ENCODE measurements at places on chromosomes 11 and 22.

GRCh38 chr11:111360150-111361043 lies 18.7 kb downstream of the POU2AF1 start:
- DNase-seq: no peak

GRCh38 chr22:32204856-32205722 lies at the start of gene RFPL2:
TSS of gene RFPL2 (minus strand) at chr22:32205073. CDS start at chr22:32202451, 2,622 bp downstream.
- DNase-seq: no peak

- no peak for DNase-seq
These were observed 214.1 kb downstream of the BUD13 start for GRCh38 chr11:116558504-116559211.

DNA sequence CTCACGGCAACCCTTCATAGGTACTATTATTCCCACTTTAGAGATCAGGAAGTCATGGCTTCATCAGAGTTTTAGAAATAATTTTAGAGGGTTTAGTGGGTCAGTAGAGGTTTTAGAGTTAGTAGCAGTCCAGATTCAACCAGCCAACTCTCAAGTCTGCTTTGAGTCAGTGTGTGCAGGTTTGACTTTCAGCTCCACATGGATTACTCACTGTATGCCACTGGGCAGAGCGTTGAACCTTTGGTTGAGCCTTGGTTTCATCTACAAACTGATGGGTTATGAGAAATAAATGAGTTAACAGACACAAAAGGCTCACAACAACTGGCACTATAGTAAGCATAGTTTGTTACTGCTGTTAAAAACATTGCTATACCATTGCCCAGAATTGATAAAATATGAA lies 19.0 kb upstream of the TP53AIP1 start:
- DNase-seq: no peak

- no peak for DNase-seq
These were observed 65.6 kb upstream of the CRYBB3 start for GRCh38 chr22:25134028-25134427.

DNA sequence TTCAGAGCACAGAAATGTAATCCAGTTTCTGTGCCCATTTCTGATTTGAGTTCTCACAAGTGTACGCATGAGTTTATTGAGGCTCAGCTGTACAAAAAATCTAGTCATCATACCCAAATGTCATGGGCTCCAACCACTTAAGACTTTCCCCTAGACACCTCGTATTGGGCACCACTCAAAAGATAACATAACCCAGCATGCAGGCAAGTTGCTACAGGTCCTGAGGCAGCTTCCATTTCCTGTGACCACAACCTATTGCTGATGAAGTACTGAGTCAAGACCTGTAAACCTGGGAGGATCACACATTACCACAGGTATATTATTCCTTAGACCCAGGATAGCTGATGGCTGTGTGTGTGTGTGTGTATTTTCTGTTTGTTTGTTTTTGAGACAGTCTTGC lies 95.2 kb downstream of the MRTFA start:
- DNase-seq: no peak

DNA sequence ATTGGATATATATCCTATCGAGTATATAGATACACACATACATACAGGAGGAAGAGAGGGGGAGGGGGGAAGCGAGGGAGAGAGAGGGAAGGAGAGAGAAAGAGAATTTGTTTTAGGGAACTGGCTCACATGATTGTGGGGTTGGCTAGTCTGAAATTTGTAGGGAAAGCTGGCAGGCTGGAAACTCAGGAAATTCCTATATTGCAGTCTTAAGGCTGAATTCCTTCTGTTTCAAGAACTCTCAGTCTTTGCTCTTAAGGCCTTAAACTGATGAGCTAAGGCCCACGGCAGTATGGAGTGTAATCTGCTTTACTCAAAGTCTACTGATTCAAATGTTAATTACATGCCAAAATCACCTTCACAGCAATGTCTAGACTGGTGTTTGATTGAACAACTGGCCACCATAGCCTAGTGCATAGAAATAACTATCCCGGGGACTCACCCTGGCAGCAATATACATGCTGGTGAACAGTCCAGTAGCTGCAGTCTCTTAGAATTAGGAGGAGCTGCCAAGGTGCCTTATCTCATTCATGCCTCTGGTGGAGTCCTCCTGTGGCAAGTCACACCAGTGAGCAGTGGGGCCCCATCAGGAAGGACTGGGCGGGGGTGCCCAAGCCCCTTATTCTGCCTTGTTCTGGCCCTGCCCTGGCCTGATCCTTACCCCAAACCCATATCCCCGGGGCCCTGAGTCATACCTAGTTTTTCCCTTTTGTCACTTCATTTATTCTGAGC lies 59.7 kb upstream of the AMPD3 start:
- no peak for DNase-seq

DNA sequence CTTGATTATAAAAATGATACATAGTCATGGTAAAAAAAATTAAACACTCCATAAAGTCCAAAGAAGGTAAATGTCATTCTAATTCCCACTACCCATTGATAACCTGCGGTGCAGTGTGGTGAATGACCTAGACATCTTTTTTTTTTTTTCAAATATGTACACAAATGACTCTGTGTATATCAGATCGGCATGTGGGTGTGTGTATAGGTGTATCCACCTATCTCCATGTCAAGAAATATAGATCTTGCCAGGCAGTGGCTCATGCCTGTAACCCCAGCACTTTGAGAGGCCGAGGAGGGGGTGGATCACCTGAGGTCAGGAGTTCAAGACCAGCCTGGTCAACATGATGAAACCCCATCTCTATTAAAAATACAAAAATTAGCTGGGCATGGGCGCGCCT lies 18.4 kb upstream of the CBX6 start:
- DNase-seq: no peak

- no peak for DNase-seq
These were observed 103.8 kb downstream of the MORC2 start for GRCh38 chr22:30864441-30865420.

GRCh38 chr11:13595166-13595565 lies 73.3 kb upstream of the FAR1 start:
- no peak for DNase-seq

- DNase-seq: no peak
These were observed 78.8 kb upstream of the HORMAD2 start for GRCh38 chr22:30001459-30001858.

DNA sequence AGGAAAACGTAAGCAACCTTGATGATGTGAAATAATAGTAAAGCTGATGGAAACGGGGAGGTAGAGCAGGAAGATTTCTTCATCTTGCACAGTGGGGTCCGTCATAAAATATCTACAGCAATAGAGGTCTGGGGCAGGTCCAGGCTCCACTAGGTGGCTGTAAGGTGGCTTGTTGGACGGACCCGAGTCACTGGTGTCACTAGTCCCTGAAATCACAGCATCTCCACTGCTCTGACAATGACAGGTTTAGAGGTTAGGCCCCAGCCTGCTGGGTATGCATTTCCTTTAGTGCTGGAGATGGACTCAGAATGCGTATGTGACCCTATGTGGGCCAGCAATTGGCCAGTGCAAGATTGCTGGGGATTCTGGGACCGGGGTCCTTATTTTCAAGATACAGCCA lies 25.2 kb upstream of the CLDN5 start:
- DNase-seq: no peak

- no peak for DNase-seq
These were observed 29.7 kb upstream of the PICK1 start for GRCh38 chr22:38027487-38027886.

DNA sequence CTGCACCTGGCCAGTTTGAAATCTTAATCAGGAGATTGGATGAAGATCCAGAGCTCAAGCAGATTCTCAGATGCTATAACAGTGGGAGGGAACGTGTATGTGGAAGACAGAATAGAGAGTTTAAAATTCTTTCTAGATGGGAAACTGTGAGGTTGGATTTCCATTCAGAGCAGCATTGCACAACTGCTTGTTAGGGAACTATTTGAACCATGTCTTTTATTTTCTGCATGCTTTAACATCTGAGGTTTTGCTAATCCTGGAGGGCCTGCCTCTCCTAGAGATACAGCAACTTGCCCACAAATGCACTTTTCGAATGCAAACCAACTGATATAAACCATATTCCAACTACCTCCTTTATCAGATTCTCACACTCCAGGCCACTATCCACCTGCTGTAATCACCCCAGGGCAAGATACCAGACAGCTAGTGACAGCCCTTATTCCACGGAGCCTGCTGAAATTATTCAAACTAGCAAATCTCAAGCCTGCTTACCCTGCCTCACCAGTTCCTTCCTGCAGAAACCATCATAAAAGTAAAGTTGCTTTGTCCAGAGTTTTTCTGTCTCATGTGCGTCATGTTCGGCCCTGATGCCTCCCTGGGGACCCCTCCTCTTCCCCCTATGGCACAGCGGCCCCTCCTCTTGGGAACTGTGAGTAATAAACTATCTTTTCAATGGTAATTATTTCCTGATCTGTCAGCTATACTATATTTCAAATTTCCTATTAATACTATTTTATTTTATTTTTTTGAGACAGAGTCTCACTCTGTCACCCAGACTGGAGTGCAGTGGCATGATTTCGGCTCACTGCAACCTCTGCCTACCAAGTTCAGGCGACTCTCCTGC lies 18.4 kb upstream of the SEC14L4 start:
- no peak for DNase-seq

DNA sequence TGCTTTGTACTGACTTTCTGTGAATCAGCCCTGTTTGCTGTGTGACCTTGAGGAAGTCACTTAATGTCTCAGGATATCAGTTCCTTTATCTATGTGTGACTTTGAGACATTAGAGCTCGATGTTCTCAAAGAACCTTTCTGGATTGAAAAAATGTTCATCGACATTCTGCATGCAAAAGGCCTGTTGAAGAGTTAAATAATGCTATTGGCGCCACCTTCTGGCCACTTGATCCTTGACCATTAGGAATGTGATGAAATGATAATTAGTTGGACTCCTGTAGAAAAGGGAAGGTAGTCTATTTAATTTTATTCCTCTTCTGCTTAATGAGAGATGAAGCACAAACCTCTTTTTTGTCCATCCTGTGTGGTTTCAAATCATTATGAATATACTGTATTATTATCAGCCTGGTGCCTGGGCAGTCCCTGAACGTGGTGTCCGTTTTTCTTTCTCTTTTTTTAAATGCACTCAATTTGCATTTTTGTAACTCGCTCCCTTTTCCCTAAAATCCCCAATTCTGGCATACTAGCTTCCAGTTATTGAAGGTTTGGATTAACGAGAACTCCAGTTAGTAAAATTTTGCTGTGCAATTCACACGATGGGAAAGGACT lies 20.7 kb downstream of the ELF5 start:
- peak; percentile 23 for DNase-seq

DNA sequence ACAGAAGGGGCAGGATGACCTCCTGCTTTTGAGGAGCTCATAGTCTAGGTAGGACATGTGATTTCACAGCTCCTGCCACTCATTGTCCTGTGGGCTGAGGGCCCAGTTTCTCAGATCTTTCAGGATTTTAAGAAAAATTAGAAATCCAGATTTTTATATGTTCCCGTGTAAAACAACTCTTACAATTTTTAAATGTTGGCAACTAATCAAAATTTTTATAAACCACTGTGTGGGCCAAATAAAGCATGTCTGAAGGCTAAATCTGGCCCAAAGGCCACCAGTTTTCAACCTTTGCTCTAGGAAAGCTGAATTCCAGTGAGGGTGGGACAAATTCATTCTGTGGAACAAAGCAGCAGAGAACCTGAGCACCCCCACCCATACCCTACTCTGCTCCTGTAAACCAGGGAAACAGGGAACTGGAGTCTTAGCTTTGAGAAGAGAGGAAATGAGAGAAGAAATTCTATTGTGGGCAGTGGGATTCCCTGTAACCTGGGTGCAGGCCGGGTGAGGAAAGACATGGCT lies 20.6 kb downstream of the LRRC32 start:
- no peak for DNase-seq

DNA sequence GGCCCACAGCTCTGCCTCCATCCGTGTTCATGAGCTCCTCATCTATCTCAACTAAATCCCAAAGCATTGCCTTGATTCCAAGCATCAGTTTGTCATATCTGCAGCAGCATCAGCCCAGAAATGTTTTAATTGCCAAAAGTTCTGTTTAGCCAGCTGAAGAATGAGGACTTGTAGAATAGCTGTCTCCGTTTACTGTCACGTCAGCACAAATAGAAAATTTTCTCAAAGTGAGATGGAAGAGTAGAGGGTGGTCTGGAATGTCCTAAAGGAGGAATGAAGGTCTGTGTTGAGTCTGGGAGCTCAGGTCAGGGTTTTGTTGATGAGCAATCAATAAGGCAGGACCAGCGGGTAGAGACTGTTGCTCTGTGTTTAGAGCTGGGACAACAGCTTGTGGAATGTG lies 134.9 kb upstream of the ISX start:
- no peak for DNase-seq

DNA sequence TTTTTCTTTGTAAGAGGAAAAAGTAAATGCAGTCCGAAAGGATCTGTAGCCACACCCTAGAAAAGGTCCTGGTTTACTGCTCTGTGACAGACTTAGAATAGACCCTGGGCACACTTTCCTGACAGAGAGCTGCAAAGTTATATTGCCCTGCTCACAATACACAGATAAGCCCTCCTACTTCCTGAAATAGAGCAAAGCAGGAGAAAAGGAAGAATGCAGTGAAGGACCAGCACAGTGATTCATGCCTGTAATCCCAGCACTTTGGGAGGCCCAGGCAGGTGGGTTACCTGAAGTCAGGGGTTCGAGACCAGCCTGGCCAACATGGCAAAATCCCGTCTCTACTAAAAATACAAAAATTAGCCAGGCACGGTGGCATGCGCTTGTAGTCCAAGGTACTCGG lies 2.2 kb downstream of the CYB561A3 start:
- DNase-seq: no peak

DNA sequence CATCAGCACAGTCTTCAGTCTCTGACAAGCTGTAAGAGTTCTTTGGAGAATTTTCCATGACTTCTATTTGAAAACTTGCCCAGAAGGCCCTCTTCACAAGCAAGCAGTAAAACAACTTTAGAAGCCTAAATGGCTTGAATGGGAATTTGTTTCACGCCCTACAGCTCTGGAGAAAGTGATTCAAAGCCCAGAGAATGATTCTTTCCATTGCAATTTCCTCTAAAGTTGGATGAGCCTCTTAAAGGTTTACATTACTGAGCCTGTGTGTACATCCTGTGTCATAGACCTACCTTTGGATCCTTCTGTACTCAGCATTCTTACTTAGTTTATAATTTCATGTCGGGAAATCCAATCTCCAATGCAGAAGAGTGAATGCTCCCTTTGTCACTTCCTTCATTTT lies 6.8 kb upstream of the OR8B3 start:
- DNase-seq: no peak

GRCh38 chr11:44188643-44189042 lies 93.2 kb downstream of the EXT2 start:
- no peak for DNase-seq

All from kidney epithelial cell (primary cell).